NCI-H446 (cell line): ENCODE measurements at places on chromosomes 3 and 15.
A peak's percentile ranks its signal among the peaks of the same experiment; 100 is the strongest.

DNA sequence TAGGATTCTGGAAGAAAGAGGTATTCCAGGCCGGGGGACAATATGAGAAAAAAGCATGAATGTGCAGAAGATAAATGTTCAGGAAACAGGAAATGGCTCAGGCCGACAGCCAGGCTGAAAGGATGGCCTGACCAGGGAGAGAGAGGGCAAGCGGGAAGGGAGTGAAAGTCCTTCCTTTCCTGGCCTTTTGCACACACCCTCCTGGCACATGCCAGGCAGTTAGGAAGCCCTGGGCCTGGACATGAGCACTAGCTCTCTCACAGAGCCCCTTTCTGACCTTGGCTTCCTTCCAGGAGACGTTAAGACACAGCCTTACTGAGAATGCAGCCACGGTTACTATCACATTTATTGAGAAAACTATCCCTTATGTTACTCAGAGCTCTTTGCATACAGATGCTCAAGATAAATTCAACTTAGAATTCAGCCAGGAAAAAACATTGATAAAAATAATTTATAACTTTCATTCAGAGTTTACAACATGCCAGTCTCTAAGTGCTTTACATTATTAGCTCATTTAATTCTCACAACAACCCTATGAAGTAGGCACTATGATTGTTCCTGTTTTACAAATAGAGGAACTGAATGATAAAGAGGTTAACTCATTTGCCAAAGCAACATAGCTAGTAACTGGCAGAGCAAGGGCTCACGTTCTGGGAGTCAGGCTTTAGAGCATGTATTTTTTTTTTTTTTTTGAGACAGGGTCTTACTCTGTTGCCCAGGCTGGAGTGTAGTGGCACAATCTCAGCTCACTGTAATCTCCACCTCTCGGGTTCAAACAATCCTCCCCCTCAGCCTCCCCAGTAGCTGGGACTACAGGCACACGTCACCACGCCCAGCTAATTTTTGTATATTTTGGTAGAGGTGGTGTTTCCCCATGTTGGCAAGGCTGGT, 39.4 kb upstream of the SMAD3 start:
- DNase-seq = no peak

DNA sequence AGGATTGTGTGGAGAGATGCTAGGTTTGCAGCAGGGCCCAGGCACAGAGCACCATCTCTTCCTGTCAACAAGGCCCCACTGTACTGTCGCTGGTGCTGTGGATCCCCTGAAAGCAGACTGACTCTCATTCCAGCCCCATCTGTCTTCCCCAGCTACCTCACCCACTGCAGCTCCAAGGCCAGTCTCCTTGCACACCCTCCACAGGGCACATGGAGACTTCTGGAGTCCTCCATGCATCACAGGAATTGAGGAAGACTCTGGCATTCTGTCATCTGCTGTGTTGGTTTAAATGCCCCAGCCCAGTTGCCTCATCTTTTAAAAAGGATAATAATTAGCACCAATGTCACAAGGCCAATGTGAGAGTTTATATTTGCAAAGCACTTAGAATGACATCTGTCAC, 301.2 kb downstream of the RPLP1 start:
- no peak for DNase-seq

- peak; percentile 17 for DNase-seq
Observed at GRCh38 chr15:68829068-68829467, 8.4 kb upstream of the ANP32A start.

- DNase-seq = no peak
Observed at GRCh38 chr3:111598139-111598538, 3.0 kb upstream of the ZBED2 start.

GRCh38 chr3:170997961-170998913, 28.3 kb downstream of the SLC2A2 start:
- DNase-seq = no peak

DNA sequence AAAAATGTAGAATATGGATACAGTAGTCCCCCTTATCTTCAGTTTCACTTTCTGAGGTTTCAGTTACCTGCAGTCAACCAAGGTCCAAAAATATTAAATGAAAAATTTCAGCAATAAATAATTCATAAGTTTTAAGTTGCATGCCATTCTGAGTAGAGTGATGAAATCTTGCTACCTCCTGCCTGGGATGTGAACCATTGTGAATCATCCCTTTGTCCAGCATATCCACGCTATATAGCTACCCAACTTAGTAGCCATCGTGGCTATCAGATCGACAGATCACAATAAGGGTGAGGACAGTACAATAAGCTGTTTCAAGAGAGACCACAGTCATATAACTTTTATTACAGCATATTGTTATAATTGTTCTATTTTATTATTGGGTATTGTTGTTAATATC, 1.2 kb upstream of the LARS2 start:
- DNase-seq = no peak

- DNase-seq = no peak
Observed at GRCh38 chr3:54878145-54878544, 49.7 kb downstream of the LRTM1 start.

DNA sequence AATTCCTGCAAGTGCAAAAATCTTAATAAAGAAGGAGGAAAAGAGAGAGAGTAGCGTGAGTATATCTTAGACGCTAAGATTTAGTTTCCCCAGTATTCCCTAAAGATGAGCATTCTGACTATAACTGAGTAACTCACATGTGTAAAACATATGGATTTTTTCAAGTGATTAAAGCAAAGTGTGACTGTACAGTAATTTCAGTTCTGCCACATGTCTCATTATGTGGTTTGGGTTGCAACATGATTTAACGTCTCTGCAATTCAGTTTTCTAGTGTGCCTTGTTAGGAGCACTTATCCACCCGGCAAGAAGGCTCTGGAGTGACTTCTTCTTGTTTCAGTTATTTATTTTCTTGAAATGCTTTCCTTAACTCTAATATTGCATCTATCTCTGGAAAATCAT, 514.1 kb downstream of the ROBO1 start:
- DNase-seq = no peak

- DNase-seq = no peak
Observed at GRCh38 chr3:4830586-4830914, 148.7 kb upstream of the BHLHE40 start.

DNA sequence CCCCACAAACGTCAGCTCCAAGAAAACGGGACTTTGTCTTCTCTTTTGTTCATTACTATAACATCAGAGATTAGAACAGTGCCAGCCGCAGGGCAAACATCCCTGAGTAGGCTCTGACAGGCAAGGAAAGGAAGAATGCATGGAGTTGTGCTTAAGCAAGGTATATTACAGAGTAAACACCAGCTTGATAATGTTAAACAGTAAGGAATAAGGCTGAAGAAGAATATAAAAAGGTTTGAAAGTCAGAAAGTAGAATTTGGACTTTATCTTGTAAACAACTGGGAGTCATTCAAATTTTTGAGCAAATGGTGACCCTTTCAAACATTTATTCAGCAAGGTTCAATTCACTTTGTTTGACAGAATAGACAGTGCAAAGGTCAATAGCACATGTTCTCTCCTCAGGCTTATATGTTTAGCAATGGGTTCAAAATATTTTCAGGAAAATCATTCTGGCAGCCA, 11.0 kb downstream of the GABPB1 start:
- no peak for DNase-seq

DNA sequence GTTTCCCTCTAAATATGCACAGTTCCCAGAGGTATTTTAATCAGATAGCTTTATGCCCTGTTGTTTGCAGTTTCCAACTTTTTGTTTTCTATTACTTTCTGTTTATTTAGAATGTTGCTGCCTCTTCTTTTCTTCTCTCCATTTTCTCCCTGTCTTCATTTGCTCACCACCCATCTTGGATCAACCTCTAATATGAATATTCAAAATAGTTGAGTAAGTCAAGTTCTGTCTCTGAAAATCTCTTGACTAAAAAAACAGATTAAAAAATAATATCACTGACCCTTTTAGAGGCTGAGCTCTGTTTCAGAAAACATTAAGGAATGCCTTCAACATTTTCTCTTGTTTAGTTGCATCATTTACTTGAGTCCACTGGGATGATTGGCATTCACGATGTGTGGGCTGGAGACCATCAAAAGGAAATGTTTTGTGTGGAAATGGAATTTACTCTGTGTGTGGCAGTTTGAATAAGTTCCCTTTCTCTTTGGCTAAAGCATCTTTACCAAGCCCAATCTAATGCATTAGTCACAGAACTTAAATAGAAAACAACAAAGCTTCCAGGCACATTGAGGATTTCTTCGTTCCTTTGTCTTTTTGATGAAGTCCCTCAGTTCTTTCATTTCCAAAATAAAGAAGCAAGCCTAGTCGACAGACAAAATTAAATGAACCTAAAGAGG, 633.9 kb upstream of the TGFBR2 start:
- no peak for DNase-seq

- DNase-seq = no peak
Observed at GRCh38 chr15:98898122-98898521, 109.5 kb downstream of the PGPEP1L start.

- DNase-seq = no peak
Observed at GRCh38 chr15:84752700-84753099, 4.3 kb downstream of the ZNF592 start.

DNA sequence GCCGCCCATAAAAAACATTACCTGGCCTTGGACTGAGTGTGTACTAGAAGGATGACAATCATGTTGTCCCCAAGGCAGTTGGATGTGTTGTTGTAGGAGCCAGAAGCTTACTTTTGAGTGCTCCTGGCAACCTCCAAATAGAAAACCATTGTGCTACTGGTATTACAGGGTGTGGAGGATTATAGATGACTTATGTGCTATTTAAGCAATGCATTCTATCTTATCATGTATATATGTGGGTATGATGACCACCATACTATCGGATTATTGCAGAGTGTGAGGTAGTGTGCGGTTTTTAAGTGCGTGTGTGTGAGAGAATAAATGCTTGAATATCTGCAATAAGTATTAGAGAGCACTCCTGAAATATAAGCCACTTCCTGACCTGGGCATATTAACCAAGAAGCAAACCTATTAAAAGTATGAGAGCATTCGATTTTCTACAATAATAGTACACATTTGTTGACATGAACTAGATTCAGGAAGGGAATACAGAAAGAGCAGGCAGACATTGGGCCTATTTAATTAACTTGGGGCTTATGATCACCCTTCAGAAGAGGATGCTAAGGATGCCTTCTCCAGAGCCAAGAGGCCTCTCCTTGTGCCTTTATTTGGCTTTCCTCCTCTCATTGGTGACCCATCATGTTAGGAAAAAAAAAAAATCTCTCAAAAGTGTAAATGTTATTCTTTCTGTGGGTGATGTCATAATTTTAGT, 11.7 kb upstream of the MBNL1 start:
- DNase-seq = no peak

DNA sequence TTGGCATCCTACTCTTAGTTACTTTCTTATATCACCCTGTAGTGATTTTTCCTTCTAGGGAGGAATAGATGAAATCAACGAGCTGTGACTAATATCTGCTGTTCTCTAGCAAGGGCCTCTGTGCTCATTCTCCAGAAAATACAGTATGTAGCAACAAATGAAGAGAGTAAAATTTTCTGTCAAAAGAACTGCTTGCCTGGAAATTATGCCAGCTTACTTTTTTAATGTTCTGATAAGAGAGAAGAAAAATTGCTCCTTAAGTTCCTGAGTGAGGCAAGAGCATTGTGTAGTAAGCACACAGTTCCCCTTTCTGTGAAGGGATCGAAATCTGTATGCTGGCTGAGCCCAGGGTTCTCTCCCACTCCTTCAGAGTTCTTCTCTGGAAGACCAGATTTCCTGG, 51.4 kb upstream of the GK5 start:
- DNase-seq = no peak

DNA sequence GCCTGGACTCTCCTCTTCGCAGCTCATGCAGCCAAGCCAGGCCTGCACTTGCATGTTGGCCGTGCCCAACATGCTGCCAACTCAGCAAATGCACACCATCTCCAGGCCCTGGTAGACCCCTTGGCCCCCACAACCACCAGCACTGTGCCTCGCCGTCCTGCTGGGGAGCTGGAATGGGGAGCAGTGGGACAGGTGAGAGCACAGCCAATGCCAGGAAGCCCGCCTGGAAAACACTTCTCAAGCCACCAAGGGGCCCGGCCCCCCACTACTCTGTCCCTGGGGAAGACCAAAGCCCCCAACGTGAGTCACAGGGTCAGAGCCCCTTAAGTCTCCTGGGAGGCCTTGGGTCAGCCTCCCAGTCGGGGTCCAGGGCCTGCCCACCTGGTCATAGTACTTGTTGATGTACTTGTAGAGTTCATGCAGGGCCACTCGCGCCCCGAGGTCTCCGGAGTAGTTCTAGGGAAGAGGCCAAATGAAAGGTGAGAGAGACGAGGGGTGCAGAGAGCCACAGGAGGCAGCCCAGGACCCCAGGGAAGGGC, 24.5 kb downstream of the PLXNB1 start:
- DNase-seq = no peak

GRCh38 chr3:30671527-30672286, 65.3 kb downstream of the TGFBR2 start:
- no peak for DNase-seq

GRCh38 chr15:36999778-37000177, 100.6 kb downstream of the MEIS2 start:
- no peak for DNase-seq

DNA sequence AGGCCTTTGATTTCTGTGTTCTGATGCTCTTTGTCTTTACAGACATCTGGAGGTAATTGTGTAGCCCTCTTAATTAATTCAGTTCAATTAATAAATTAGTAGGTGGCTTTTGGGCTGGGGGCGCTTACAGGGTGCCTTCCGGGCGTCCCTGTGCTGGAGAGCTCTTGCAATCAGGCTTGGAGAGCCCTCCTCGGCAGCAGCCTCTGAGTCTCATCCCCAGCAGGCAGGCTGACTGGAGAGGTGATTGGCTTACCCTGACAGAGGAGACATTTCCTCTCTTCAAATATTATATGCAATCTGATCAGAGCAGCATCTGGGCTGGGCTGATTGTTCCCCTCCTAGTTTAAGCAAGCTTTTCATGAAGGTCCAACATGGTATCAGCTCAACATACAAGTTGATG, 250.7 kb downstream of the LPP start:
- no peak for DNase-seq

- DNase-seq = no peak
Observed at GRCh38 chr3:10259798-10260197, 11.5 kb downstream of the TATDN2 start.

- DNase-seq = no peak
Observed at GRCh38 chr3:182455011-182455410, 338.3 kb upstream of the ATP11B start.

DNA sequence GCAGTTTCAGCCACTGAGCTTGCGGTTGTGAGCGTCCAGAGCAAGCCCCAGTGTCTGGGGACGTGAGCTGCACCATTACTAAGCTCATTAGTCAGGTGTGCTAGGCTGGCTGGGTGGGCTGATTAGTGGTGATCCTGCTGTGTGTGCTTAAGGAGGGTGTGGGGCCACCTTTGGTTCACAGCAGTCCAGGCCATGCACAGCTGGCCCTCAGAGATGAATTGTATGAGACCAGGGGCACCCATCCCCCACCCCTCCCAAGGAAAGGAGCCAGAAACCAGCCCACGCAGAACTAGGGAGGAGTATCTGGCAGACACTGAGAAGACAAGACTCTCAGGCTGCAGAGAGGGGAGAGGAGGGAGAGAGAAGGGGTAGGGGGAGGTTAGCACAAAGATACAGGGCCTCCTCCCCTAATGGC, 3.8 kb downstream of the TYRO3 start:
- DNase-seq = no peak
